ENCODE measurements at places on chromosomes 5 and 9.

DNA sequence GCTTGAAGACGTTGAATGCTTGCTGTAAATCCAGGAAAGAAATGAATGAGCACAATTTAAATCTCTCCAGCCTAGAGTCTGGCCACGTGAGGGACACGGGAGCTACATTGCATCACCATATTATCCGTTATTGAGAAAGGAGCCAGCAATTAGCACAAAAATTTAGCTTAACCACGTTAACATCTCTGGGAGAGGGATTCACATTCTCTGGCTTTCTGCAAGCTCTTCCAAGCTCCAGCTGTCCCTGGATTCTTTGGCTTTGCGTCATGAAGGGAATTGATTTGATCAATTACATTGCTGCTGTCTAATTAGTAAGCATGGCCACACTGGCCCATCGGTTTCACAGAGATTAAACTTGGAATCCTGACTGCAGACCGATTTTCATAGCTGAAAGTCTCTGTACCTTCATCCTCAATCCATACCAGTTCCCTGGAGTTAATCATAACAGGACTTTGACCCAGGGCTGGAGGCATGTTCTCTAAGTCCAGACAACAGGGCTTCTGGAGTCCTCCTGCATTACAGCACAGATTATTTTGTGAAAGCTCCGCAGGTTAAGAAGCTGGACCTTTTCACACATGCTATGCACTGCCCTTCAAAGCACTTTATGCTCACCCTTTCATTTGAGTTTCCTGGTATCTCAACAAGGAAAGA is 31.6 kb downstream of the ADRA1B start:
- DNase-seq = no peak

- DNase-seq = no peak
Observed at GRCh38 chr9:128149001-128149701, at the start of gene LCN2. Gene LCN2, plus strand, starts transcription at chr9:128149453. Its CDS starts 73 bp downstream, at chr9:128149526.

GRCh38 chr9:132770770-132771310 is 100.6 kb downstream of the GTF3C4 start:
- DNase-seq = no peak

DNA sequence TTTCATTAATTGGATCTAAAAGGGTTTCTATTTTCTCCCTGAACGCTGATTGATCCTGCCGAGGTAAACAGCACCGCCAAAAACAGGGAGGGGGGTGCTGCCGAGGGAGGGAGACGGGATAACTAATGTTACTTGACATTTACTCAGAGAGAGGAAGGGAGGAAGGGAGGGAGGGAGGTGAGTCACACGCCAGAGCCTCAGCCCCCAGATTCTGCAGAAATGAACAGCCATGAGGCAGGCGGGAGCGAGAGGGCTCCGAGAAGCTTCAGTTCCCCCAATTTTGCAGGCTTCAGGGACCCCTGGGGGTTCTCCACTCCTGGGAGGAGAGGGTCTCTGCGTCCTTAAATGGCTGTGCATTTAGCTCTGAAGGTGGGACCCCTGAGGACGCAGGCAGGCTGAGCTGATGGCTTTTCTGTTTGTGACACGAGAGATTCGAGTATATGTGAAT is 59.1 kb upstream of the IER5L start:
- peak; percentile 44 for DNase-seq

DNA sequence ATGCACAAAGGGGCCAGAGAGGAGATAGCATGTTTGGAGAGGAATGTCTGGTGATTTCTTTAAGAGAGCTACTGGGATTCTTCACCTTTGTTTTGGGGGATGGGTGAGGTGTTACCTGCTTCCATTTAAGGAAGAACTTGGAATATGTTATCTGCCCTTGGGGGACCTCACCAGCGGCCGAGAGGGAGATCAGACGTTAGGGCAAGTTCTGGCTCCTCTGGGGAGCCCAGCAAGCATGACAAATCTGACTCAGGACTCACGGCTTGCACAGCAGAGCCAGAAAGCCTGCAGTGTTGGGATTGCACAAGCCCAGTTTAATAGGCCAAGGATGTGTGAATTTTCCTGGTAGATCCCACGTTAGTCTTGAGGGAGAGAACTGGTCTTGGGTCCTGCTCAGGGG is 40.3 kb downstream of the SLC28A3 start:
- no peak for DNase-seq
